ENCODE measurements at places on chromosomes 1 and 21.

GRCh38 chr1:86971778-86972177 lies 57.3 kb downstream of the HS2ST1 start:
- no peak for DNase-seq

DNA sequence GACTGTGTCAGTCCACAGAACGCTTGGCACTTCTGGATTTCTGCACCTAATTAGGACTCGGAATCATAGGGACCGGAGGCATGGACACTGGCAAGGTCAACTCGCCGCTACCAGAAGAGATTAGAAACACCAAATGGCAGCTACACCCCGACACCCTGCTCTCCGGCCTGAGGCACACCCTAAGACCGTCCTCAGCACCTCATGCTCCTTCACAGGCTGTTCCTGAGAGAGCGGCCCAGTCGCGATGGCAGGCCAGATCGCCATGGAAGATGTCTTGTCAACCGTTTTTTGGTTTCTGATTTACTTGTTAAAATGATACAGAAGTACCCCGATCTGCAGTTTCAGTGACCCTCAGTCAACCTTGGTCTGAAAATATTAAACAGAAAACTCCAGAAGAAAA lies 46.8 kb downstream of the NPHP4 start:
- DNase-seq = no peak

- no peak for DNase-seq
Observed at GRCh38 chr1:36083219-36083618, 675 bp upstream of the TEKT2 start.

DNA sequence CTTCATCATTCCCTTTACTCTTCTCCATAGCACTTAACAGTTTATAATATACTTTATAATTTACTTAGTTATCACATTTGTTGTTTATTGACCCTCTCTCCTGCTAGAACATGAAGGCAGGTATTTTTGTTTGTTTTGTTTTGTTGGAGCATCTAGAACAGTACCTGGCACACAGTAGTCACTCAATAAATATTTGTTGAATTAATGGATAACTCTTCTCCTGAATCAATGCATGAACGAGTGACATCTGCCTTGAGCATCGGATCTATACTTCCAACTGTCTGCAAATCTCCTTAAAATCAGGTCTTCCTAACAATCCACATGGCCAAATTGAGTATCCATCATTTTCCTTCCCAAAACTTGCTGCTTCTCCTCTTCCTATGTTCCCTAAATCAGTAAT lies 35.9 kb upstream of the MTMR11 start:
- DNase-seq = no peak

DNA sequence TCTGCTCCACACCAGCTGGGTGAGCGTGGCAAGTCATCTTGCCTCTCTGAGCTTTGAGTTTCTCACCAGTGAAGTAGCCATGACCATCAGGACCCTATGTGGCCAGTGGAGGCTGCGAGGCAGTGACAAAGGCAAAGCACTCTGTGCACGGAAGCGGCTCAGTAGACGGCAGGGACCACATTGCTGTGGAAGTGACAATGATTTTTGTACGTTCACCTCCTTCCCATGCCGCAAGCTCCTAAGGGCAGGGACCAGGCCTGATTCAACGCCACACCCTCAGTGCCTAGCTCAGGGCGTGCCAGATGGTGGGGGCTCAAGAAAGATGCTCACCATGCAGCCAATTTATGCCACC lies 210.5 kb downstream of the MATN1 start:
- DNase-seq = no peak

DNA sequence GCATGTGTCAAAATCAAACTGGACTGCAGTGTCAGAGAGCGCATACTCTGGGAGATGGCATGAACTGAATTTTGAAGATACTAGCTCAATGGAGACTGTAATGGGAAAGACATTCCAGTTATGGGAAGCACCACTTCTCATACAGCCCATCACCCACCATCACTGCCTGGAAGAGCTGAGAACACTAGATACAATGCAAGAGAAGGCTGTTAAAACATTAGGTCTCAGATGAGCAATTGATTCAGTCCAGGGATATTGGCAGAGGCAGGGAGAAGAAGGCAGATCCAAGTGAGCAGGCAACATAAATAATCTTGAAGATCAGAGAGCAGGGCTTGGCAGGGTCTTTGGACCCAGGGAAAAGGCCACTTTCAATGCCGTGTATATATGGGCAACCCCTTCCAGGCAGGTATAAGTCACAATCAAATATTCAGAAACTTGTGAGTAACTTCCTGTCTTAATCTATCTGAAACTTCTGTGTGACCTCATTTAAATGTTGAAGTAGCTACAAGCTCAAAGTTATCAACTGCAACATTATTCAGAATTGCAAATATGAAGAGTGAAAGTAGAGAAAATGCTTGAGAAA lies 290.3 kb upstream of the SGIP1 start:
- DNase-seq = no peak

- no peak for DNase-seq
Observed at GRCh38 chr1:41783189-41783639, 135.5 kb downstream of the HIVEP3 start.

DNA sequence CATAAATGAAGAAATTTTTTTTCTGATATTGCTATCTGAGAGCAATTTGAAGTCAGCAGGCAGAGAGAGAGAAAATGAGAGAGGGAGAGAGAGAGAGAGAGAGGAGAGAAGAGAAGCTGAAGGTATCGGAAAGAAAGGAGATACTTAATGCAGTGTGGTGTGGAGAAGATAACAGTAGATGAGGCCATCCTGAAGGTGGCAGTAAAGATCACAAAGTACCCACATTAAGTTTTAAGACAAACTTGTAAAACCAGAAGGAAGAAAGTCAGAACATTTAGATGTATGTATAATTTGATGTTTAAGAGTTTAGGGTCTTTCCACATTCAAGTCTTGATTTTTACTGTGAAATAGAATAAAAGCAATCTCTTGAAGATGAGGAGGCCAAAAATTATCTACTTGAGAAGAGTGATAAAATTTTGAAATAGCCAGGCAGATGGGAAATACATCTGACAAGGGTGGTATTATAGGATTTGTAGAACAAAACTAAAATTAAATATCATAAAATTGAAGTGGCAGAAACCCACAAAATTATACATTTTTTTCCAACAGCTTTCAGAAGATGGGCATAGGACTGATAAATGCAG lies 1753.4 kb downstream of the MRPL39 start:
- no peak for DNase-seq

DNA sequence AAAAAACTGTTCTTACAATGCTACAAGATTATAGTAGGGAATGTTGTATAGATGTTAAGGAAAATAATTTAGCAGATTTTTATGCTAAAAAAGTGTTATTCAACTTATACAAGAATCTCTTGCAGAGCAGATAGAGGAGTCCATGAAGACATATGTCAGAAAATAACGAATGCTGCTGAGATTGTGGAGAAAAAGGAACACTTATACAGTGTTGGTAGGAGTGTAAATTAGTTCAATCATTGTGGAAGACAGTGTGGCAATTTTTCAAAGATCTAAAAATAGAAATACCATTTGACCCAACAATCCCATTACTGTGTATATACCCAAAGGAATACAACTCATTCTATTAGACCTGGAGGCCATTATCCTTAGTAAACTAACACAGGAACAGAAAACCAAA lies 286.2 kb upstream of the OLFM3 start:
- no peak for DNase-seq

- no peak for DNase-seq
Observed at GRCh38 chr1:112188611-112189010, 199.1 kb upstream of the KCND3 start.

- peak; percentile 52 for DNase-seq
Observed at GRCh38 chr21:37219761-37220432, 47.2 kb downstream of the VPS26C start.

GRCh38 chr1:209652873-209653401 lies 712 bp upstream of the LAMB3 start:
- no peak for DNase-seq

DNA sequence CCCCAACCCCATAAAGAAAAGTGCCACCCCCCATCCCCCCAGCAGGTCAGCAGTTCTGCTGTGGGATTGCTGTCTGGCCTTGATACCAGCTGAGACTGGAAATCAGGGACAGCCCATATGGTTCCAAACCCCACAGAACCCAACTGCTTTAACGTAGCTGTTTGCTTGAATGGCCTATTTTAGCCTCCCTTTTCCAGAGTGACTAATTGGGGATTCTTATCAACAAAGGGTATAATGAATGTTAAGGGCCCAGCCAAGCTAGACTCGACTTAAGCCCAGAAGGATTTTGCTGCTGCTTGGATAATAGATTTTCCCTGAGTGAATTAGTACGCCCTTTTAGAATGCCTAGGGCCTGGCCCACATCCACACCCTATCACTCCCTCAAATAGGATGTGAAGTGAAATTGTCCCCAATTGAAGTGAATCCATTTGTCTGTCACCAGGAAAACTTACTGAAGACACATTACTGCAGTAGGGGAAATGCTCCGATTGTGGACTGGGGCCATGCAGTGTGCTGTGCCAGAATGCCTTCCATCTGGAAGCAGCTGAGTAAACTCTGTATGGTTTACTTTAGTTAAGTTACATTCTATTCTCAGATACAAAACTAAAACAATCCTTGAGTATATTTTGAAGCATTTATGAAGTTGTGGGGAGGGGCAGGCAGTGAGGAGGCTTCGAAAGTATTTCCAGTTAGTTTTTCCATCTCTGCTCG lies 156.9 kb downstream of the DHRS3 start:
- DNase-seq = no peak

DNA sequence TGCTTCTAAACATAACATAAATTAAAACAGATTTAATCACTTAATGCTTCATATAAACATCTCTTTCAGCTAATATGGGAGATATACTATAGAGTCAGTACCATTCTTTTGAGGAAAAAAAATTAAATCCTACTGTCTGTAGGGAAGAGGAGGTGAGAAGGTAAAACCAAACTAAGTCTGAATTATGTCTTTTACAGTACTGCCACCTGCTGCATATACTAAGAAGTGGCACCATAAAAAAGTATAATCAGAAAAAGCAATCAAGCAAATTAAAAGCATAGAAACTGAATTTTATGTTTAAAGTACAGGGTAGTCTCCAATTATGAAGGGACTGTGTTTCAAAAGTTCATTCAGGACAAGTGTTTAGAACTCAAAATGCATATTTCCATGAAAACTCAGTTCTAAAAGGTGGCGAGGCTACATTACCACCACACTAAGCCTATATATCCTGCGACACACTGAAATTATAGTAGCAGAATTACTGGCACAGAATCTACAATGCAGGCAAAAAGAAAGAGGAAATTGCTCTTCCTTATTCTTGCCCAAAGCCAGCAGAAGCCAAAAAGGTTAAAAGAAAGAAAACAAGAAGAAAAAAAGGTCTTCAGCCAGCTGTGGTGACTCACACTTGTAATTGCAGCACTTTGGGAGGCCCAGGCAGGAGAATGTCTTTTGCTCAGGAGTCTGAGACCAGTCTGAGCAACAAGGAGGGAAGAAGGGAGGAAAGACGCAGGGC lies 9.0 kb downstream of the NSL1 start:
- no peak for DNase-seq

- DNase-seq = peak; percentile 70
Observed at GRCh38 chr1:172642970-172643369, 15.9 kb upstream of the FASLG start.

DNA sequence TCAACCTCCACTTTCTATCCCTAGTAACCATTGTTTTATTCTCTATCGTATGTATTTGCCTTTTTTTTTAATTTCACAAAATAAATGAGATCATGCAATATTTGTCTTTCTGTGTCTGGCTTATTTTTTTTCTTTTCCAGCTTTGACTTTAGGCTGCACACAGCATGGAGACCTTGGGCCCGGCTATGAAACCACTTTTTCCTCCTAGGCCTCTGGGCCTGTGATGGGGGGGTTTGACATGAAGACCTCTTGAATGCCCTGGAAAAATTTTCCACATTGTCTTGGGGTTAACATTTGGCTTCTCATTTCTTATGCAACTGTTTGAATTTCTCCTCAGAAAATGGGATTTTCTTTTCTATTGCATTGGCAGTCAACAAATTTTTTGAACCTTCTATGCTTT lies 100.2 kb upstream of the BTG3 start:
- DNase-seq = no peak

GRCh38 chr1:113872219-113872935 lies 865 bp upstream of the PTPN22 start:
- no peak for DNase-seq

GRCh38 chr1:31445951-31446350 lies 32.9 kb downstream of the SERINC2 start:
- DNase-seq = no peak

- no peak for DNase-seq
Observed at GRCh38 chr1:207453710-207454045, 450 bp upstream of the CR2 start.

DNA sequence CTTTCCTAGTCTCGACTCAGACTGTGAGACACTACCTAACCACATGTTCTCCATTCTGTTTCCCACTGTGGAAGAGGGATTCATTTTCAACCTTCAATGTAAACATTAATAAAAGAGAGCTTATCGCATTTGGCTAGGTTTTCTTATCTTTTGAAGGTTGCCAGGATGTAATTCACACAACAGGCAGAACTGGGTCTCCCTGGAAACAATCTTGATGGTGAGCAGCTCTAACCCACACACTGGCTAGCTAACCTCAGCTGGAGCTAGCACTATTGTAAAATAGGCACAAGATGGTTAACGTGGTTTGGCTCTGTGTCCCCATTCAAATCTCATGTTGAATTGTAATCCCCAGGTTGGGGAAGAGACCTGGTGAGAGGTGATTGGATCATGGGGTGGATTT lies 75.1 kb downstream of the ZSCAN20 start:
- no peak for DNase-seq

DNA sequence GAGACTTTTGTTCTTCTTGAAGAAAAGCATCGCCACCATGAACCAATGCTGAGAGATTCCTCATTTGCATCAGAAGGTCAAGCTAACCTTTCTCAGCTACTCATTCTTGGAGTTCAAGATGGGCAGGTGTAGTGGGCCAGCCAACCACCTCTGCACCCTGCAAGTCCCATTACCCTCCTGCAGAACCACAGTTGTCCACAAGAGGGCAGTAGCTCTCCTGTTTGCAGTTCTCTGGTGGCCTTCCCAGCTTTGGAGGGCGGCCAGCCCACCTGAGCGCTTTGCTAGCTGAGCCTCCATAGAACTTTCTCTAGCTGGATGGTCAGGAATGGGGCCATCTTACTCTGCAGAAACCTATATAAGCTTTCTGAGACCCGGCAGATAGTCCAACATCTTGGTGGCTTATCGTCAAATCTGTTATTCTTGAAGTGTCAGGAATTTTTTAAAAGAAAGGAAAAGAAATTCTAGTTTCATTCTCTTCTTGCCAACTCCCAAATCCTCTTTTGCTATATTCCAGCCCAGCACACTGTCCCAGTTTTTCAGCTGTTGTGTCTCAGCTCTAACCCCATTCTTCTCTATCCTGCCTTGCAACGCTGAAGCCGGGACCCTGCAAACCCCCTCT lies 11.0 kb upstream of the LMX1A start:
- DNase-seq = peak; percentile 60

Measured in SHP77 (cell line).